ENCODE measurements at places on chromosomes 1 and 21. TPM values are rescaled to one million over a fixed set of nuclear protein-coding genes. Genes with fewer than 3 reads are reported as not detected.

The BGLAP gene
- total RNA-seq = 0.23 TPM

The CFHR1 gene
- total RNA-seq = not detected

The NECTIN4 gene
- total RNA-seq = 2.3 TPM

The HTR6 gene
- total RNA-seq = 0.07 TPM

The PROK1 gene
- not detected for total RNA-seq

The CHRM3 gene
- 0.16 TPM for total RNA-seq

The NPHS2 gene
- total RNA-seq = not detected

The NBPF6 gene
- total RNA-seq = not detected

The MRPS15 gene
- total RNA-seq = 84.6 TPM

The S100A7 gene
- not detected for total RNA-seq

The GPR153 gene
- 2.3 TPM for total RNA-seq

The KIF17 gene
- total RNA-seq = 1.6 TPM

The LRRC53 gene
- total RNA-seq = not detected

The GFI1 gene
- total RNA-seq = 0.24 TPM

The ETV3 gene
- 10.5 TPM for total RNA-seq

The CATSPERE gene
- not detected for total RNA-seq

The GSTM5 gene
- not detected for total RNA-seq

The AKNAD1 gene
- total RNA-seq = 1.3 TPM

The MAEL gene
- total RNA-seq = not detected

The RHD gene
- not detected for total RNA-seq

The UQCRHL gene
- 5.7 TPM for total RNA-seq

The EGLN1 gene
- total RNA-seq = 50.8 TPM

The SLFNL1 gene
- not detected for total RNA-seq

The LCE1C gene
- not detected for total RNA-seq

The IL22RA1 gene
- total RNA-seq = 9.6 TPM

The TCP10L gene
- total RNA-seq = 1.1 TPM

The VAV3 gene
- total RNA-seq = 0.70 TPM

The DIRAS3 gene
- 1.0 TPM for total RNA-seq

The RAB7B gene
- 1.6 TPM for total RNA-seq

The EDEM3 gene
- 8.2 TPM for total RNA-seq

The SMIM1 gene
- total RNA-seq = 1.7 TPM

The PTPRU gene
- 7.7 TPM for total RNA-seq

The DISP1 gene
- total RNA-seq = 1.3 TPM

The CELA2A gene
- not detected for total RNA-seq

The IFNLR1 gene
- 1.2 TPM for total RNA-seq

The NID1 gene
- 7.7 TPM for total RNA-seq

The RIMKLA gene
- total RNA-seq = 0.27 TPM

The RNASEL gene
- 2.1 TPM for total RNA-seq
